8988T (cell line): ENCODE measurements at places on chromosomes 11 and 22.

- DNase-seq: no peak
Observed at GRCh38 chr11:131895865-131896264, 525.5 kb downstream of the NTM start.

GRCh38 chr22:37781434-37782059 lies 26.2 kb upstream of the GCAT start:
- DNase-seq: no peak

DNA sequence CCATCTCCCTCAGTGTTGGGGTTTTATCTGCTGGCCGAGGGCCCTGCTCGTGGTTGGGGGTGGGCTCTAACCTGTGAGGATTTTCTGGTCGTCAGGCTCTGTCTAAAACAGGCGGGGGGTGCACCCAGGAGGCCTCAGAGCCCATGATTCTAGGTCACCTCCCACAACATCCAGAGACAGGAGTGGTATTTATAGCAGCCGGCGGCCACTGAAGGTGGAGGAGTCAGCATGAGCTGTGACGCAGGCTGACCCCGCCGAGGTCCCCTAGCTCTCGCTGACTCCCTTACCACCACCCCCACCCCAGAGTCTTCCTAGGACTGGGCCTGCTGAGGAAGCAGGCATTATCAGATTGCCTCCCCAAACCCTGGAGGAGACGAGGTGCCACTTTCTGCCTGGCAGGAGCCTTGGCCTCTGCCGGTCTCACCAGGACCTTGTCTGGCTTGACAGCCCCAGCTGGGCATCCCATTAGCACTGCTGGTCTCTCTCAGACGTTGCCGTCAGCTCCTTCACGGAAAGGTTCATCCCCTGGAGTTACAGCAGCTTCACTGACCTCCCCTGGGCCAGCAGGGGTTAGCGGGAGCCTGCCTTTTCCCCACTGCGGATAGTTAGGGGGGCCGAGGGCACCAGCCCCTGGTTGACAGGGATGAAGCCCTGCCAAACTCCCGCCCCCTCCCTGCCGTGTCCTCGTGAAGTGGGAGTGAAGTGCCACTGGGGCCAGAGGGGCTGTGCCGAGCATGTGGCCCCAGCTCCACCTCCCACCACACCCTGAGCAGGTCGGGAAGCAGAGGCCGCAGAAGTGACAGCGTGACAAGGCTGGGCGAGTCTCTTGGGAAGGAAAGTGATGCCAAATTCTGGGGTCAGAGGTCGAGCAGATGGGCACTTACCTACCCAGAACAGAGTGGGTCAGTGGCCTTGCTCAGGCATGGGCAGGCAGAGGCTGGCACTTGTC lies 26.5 kb downstream of the DAGLA start:
- no peak for DNase-seq

GRCh38 chr22:32743046-32743445 lies 58.5 kb upstream of the TIMP3 start:
- no peak for DNase-seq

DNA sequence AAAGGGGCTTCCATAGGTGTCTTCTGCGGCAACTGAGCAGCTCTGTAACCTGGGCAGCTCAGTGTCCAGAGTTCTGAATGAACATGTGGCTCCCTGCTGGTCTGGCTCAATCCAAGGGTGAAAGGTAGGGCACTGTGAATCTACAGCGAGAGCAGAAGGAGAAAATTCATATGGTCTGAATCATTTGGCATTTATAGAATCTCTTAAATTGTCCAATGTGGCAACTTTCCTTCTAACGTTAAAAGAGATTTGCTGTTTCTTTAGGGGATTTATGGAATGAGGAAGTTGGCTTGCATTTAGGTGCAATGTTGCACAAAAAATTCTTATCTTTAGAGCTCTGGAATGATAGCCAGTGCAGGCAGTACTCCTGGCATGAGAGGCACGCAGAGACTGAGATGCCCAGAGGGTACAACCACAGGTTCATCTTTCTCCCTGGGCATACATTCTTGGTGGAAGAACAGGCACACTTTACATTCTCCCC lies 17.0 kb downstream of the ATXN10 start:
- no peak for DNase-seq

GRCh38 chr11:35150454-35150853 lies 11.5 kb downstream of the CD44 start:
- no peak for DNase-seq

GRCh38 chr11:78061088-78061920 lies 2.4 kb upstream of the THRSP start:
- DNase-seq: no peak

- no peak for DNase-seq
Observed at GRCh38 chr22:43330178-43331068, 12.7 kb downstream of the SCUBE1 start.

DNA sequence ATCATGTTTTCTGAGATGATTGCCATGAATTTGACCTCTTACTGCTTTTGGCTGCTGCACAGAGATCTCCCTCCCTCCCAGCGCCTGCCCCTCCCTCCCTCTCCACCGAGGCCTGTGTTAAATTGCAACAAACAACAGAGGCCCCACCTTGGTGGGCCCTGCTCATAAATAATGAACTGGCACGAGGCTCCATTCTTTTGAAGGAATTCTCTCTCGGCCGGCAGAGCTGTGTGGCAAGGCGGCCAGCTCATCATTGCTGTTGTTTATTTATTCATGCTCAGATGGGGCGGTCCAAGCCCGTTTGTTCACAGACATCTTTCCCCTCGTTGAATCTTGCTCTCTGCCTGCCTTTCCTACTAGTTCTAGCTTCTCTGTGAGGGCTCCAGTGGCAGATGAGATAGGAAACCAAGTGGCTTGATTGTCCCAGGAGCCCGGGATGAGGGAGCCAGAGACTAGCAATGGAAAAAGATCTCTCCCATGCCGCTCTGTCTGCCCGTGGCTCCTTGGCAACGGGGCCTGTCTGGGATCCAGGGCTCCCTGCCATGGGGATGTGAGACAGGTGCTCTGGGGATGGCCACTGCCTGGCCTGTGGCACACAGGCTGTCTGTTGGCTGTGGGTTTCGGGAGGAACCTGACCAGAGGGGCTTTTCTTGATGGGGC lies 192.6 kb downstream of the DSCAML1 start:
- no peak for DNase-seq

DNA sequence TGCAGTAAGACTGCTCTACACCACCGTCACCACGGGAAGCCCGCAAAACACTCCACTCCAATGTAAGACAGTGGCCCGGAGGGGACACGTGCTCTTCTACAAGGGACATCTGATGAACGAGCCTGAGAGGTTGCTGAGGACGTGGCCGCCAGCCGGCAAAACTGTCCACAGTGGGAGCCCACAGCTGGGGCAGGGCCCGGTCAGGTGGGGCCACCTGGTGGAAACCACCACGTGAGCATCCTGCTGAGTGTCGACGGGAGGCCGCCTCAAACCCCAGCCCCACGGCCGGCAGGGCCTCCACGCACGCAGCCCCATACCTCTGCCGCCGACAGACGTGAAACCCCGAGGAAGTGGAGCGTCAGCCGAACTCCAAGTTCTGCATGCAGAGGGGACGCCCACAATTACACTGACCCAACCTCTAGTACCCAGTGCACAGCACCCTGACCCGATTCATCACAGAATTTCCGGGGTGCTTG lies 42.6 kb downstream of the BRD1 start:
- DNase-seq: no peak
